NCI-H146 (cell line): ENCODE measurements at places on chromosomes 5 and 9.

- DNase-seq = no peak
These were observed 46.5 kb downstream of the PIP5K1B start for GRCh38 chr9:68751556-68751955.

GRCh38 chr5:15834596-15835245, 334.7 kb downstream of the FBXL7 start:
- DNase-seq = peak; percentile 11

GRCh38 chr9:11893331-11893730, 799.9 kb upstream of the TYRP1 start:
- DNase-seq = no peak

- DNase-seq = no peak
These were observed 42.0 kb upstream of the ORM1 start for GRCh38 chr9:114280636-114281472.
